CD4-positive, alpha-beta T cell treated with Interleukin-17A for 1 hour (primary cell): ENCODE measurements at places on chromosomes 6 and 20.

- DNase-seq = no peak
These were observed 4.3 kb downstream of the DLGAP4 start for GRCh38 chr20:36310215-36310981.

DNA sequence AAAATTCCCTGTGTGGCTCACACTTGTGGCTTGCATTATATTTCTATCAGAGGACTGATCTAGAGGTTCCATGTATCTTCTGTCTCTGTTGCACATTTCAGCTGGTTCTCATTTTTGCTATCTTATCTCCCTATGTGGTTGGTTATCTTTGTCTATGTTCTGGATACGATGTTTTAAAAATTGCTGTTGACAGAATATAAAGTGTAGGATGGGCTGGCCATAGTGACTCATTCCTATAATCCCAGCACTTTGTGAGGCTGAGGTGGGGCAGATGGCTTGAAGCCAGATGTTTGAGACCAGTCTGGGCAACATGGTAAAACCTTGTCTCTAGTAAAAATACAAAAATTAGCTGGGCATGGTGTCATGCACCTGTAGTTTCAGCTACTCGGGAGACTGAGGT lies 9.9 kb upstream of the ULBP3 start:
- DNase-seq = no peak

- DNase-seq = peak; percentile 0
These were observed 7.2 kb downstream of the FYN start for GRCh38 chr6:111865909-111866546.

DNA sequence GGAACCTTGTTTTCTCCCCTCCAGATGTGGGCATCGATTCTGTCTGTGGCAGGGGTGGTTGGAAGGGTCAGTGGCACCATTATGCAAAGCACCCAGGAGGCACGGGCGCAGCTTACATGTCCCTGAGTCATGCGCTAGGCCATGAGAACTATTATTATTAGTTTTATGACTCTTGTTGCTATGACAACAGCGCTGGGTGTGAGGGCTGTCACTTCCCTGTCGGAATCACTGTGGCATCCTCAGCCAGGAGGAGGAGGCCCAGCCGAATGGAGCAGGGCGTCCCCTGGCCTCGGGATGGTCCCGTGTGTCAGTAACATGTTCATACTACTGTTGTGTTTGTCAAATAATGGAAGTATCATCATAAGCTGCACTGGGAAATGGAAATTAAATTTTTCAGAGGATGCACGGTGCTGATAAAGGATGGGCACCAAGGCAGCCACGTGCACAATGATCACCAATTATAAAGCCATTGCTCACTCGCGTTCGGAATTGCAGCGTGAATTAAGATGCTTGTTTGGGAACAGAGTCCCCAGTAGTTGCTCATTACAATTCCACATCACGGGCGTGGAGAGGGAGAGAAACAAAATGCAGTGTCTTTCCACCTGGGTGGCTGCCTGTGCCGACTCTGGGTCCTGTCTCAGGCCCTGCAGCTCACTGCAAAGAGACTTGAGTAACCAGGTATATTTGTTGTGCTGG lies 247.9 kb downstream of the CDH4 start:
- DNase-seq = no peak

- DNase-seq = no peak
These were observed 8.0 kb downstream of the FOXC1 start for GRCh38 chr6:1617466-1618310.

DNA sequence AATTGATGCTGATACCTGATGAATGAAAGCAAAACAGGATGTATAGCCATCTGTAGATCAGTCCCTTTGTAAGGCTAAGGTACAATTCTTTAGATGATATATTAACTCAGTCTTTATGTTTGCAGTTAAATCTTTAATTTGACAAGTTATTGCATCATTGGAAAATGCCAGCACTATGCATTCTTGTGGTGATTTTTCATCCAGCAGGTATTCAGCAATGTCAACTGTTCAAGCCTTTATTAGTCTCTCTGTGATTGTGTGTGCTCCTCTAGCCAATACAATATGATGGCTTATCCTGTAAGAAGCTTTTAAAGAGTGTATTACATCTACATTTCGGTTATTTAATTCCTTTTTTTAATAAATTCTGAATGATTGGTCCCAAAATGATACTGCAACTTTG lies 34.3 kb downstream of the HLA-DMB start:
- no peak for DNase-seq

DNA sequence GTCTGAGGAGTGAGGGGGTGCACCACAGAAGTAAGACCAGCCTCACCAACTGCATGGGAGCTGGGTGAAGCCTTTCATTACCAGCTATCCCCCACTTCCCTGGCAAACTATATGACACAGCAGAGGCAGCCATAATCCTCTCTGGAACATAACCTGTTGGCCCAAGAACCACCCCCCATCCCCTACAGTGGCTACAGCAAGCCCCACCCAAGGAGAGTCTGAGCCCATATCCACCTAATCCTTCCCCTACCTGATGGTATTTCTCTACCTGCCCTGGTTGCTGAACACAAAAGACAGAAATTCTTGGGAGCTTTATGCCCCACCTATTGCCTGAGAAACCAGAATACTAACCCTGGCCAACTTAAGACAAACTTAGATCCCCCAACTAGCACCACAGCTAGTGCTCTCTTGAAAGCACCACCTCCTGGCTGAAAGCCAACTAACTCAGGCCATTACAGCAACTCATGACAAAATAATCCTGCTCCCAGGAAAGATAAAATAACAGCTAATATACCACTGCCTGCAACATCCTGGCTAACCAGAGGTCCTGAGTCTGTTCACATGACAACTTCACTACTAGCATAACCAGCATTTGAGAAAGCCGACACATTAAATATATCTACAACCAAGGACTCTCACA lies 11.2 kb downstream of the RNGTT start:
- DNase-seq = no peak

GRCh38 chr20:23114018-23114417 lies 27.9 kb upstream of the CD93 start:
- no peak for DNase-seq

DNA sequence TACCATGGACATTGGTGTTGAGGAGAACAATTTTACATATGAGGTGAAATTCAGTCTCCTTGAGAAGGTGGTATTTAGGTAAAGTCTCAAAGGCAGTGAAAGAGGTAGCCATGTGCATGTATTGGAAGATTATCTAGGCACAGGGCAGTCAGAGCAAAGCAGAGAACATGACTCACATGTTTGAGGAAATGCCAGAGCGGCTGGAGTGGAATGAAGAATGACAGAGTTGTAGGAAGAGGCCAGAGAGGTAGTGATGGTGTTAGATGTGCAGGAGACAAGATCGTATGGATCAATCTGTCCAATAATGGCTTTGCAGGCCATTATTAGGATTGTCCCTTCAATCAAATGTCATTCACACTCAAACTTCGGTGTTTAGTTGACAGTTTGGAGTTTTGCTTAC lies 449.4 kb upstream of the PTCHD4 start:
- DNase-seq = no peak

GRCh38 chr20:22821796-22822195 lies 213.3 kb upstream of the SSTR4 start:
- DNase-seq = no peak

DNA sequence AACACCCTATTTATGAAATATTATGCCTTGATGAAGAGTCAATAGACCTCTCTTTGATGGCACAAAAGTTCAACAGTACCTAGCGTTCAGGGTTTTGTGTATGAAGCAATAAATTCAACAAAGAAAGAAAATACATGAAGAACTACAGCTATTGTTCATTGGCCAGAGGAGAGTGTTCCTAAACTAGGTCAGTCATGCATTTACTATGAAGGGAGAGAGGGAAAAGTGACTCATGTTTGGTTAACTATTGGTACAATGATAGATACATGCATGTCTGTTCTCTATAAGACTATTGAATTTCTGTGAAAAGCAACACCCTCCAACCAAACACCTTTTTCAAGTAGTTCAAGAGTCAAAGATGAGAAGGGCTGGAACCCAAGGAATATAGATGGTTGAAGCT lies 50.7 kb downstream of the CLIC5 start:
- no peak for DNase-seq

DNA sequence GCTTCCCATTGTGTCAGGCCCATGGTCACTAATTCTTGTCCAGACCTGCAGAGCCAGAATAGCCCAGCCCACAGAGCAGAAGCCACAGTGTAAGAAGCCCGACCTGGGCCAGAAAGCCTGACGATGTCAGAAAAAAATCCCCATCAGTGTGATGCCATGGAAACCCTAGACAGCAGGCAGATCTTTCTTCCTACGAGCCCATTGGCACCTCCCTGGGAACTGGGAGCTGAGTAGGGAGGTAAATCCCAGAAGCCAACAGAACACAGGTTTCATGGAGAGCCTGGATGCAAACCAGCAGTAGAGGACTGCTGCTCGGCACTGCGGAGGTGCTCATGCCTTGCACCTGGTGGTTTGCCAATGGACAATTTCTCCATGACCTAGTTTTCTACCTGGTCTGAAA lies 82.2 kb upstream of the SLC22A16 start:
- no peak for DNase-seq

GRCh38 chr6:6890400-6890858 lies 217.3 kb upstream of the RREB1 start:
- DNase-seq = no peak

GRCh38 chr6:19432966-19433498 lies 404.1 kb upstream of the ID4 start:
- no peak for DNase-seq

DNA sequence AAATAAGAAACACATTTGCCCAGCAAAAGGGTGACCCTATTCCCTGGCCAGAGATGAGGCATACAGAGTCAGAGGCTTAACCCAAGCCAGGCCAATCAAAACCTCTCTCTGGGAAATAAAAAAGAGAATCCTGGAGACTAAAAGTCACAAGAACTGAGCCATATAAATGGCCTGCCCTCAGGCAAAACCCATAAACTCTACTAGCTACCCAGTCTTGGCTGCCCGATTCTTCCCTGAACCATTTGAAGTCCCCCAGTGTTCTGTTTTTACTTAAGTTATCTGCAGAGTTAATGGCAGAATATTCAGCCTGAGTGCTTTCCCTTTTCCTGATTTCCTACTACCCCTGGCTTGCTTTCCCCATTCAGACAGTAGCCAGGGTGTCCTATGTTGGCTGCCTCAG lies 13.9 kb downstream of the KCNK15 start:
- DNase-seq = no peak

DNA sequence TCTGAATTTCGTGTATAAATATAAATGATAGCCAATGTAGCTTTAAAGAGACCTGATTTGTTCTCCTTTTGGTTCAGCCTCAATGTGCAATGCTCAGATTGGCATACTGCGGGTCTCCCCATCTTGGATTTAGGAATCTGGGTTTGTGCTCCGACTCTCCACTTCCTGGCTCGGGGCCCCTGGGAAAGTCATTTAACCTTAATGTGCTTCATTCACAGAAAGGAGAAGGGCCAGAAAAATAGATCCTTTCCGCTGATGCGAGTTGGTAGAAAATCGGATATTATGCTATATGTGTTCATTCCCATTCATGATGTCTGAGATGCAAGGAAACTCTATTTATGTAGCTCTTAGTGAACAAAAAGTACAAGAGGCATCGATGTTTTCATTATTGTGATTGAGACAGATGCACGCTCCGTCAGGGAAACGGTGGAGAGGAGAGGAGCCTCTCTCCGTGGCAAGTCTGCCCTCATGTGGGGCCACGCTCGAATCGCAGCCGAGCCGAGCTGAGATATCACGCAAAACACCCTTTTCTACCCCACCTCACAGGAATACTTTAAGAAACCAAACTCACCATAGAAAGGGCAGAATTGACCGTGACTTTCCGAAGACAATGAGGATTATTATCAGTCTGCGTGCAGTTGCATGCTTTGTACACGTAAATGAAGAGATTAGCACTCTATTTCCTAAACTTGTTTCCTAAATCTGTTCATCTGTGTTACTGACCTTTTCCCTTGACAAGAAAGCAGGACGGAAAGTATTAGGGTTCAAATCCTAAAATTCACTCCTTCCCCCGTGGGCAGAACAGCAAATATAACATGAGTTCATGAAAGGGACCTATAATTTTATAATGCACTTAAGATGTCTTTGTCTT lies 136.6 kb downstream of the COL9A1 start:
- DNase-seq = peak; percentile 6

DNA sequence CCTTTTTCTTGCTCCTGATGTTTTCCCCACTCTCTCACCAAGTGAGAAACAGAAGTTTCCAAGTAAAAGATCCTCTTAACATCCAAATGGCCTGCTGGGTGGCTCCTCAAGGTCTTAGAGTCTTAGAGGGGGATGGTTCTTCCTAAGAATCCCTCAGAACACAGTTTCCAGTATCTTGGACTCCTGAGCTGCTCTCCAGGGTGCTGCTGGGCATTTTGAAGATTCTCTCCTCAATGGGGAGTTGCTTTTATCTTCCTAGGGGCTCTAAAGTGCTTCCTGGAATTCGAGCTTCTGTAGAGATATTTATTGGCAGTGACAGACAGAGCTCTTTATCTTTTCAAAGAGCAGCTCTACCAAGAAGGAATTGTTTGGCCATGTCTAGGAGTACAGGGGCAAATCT lies 70.8 kb upstream of the SLC35B3 start:
- no peak for DNase-seq

GRCh38 chr6:146543211-146543939 lies at the start of gene RAB32:
Gene RAB32, plus strand, starts transcription at chr6:146543833. Its CDS starts 39 bp downstream, at chr6:146543872.
- DNase-seq = peak; percentile 31

DNA sequence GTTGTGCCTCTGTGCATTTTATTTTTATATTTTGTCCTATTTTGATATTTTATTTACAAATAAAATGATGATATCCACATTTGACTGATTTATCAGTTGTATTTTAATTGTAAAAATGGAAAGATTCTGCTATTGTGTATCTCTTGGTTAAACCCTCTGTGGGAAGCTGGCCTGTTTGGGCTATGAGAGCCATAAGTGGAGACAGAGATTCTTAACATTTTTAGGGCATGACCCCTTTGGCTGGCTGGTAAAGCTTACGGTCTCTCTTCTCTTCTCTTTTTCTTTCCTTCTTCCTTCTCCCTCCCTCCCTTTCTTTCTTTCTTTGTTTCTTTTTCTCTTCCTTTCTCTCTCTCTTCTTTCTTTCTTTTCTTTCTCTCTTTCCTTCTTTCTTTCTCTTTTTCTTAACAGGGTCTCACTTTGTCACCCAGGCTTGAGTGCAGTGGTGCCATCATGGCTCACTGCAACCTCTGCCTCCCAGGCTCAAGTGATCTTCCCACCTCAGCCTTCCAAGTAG lies 172.3 kb upstream of the CDYL start:
- no peak for DNase-seq

- no peak for DNase-seq
These were observed 99.6 kb upstream of the TMEM170B start for GRCh38 chr6:11437824-11438459.
